Head of caudate nucleus (tissue), 42 donors: ENCODE measurements at places on chromosomes 7 and 10.

DNA sequence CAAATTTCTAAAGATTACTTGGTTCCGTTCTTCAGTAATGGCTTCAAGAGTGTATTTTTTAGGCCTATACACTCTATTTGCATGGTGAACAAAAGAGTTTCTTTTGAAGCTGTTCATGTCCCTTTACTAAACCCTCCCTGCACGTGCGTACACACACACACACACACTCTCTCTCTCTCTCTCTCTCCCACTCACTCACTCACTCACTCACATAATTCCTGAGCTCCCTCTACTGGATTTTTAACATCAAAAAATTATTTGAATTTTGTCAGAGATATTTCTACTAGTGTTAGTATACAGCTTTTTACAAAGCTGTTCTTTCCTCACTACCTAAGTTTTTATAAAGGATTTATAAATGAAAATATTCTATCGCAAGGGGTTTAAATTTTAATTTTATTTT, 85.9 kb downstream of the UBE3C start:
- DNase-seq = no peak

DNA sequence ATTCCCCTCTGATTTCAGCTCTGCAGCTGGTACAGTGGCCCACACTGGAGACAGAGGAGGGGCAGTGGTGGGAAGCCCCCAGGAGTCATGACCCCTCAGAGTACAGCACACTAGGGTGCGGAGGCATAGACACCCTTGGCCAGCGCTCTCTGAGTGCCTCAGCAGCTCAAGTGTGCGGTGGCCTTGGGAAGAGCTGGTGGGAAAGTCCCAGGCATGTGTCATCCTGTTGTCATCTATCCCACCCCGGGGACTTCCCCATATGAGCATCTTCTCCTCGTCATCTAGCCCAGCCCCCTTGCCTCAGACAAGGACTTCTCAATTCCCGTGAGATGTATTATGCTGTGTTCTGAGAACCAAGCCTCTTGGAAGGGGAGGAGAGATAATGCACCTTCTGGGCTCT, 15.6 kb upstream of the PPIF start:
- DNase-seq = no peak

GRCh38 chr10:67772894-67773511, 65.0 kb downstream of the DNAJC12 start:
- DNase-seq = no peak

DNA sequence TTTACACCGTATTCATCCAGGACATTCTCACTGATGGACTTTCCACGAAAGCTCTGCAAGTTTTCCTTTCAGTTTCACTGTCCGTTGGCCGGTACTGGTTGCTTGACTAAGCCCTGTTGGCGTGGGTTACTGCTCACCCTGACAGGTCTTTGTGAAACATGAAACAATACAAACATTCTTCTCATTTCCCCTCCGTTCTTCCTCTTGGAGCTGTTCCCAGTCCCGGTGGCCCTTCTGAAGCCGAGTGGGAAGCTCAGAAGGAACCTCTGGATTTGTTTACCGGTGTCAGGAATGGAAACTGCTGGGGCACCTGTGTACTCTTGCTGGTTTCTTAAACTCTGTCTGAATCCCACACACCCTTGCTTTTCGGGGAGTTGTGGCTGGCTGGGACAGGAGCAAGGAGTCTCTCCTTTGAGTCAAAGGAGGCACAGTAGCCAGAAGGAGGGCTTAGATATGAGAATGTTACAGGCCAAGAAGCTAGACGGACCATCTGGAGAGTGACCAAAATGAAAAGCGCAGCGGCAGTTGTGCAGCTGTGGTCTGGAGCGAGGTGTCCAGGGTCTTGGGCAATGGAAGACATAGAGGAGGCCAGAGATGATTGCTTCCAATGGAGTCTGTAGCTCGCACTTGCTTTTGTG, 45.7 kb downstream of the LYZL2 start:
- peak; percentile 24 for DNase-seq

DNA sequence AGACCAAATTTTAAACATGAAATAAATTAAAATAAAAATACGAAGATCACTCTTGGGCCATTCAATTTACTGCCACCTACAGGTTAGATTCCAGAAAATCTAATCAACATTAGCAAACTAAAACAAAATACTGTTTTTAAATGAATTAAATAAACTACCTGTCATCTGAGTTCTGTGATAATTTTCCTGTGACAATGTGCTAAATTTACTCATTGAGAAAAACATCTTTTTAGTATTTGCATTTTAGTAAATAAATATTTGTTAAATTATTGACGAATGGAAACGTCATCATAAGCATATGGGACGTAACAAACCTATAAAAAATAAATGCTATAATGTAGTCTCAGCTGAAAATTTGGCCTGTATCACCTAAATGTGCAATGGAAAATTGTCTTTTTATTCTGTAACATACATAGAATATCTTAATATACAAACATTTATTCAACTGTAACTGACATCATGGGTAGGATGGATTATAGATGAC, 72.1 kb downstream of the ITGB8 start:
- DNase-seq = no peak
